KG1 (cell line): ENCODE measurements at places on chromosomes 1 and 21.

GRCh38 chr1:175494011-175494554 lies 249.3 kb downstream of the TNR start:
- DNase-seq = no peak

DNA sequence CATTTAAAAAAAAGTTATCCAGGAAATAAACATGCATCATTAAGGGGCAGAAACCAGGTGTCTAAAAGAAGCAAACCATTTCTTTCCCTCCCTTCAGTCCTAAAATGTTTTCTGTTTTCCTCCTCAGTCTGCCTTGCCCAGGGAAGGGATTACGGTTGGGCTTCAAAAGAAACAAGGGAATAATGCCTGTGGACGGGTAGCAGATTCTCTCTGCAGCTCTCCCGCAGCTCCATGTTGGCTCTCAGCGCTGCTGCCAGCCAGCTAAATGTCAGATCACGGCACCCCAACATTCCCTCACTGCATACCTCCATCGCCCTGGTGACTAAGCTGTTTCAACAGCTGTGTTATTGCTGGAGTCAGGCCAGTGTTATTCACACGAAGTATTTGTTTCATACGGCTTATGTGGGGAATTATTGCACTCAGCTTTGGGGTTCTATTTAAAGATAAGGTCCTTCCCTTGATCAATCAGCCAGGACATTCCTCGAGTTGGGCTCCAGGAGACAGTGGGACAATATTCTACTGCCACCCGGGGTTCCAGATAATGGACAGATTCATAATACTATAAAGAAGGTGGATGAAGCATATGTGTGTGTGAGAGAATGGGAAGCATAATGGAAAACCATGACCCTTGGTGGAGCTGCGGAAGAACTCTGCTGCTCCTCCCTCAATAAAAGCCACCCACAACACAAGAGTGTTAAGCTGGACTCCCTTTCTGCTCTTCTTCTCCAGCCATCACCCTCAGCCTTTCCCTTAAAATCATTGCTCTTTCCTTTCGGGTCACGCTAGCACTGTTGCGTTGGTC lies 58.2 kb downstream of the WLS start:
- DNase-seq = no peak

GRCh38 chr1:12019858-12020509 lies 686 bp downstream of the MIIP start:
- DNase-seq = no peak

- no peak for DNase-seq
Observed at GRCh38 chr1:113913312-113913668, 8.2 kb downstream of the DCLRE1B start.

GRCh38 chr1:165697881-165698760 lies at the start of gene ALDH9A1:
ALDH9A1 (minus strand) TSS chr1:165698562; CDS start chr1:165698558, 4 bp downstream.
- DNase-seq = peak; percentile 77

- no peak for DNase-seq
Observed at GRCh38 chr1:8389958-8390535, 72.1 kb downstream of the SLC45A1 start.

DNA sequence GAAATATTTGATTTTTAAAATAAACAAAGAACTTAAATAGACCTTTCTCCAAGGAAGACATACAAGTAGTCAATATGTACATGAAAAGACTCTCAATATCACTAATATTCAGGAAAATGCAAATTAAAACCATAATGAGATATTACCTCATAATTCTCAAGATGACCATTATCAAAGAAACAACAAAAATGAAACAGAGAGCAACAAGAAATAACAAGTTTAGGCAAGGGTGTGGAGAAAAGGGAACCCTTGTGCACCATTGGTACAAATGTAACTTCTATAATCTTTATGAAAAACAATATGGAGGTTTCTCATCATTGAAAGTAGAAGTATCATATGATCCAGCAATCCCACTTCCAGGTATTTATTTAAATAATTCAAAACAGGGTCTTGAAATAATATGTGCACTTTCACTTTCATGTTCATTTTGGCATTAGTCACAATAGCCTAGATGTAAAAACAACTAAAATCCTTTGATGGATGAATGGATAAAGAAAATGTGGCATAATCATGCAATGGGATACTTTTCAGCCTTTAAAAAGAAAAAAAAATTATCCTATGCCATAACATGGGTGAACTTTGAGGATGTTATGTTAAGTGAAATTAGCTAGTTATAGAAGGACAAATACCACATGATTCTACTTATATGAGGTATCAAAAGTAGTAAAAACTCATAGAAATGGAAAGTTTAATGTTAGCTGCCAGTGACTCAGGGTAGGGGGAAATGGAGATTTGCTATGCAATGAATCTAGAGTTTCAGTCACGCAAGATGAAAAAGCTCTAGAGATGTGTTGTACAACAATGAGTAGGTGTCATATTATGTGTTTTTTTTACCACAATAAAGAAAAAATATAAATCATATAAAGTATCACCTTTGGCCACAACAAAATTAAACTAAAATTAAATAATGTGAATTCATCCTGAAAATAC lies 114.5 kb upstream of the LYPLAL1 start:
- no peak for DNase-seq

GRCh38 chr1:168608796-168609715 lies 32.7 kb downstream of the XCL1 start:
- DNase-seq = no peak

DNA sequence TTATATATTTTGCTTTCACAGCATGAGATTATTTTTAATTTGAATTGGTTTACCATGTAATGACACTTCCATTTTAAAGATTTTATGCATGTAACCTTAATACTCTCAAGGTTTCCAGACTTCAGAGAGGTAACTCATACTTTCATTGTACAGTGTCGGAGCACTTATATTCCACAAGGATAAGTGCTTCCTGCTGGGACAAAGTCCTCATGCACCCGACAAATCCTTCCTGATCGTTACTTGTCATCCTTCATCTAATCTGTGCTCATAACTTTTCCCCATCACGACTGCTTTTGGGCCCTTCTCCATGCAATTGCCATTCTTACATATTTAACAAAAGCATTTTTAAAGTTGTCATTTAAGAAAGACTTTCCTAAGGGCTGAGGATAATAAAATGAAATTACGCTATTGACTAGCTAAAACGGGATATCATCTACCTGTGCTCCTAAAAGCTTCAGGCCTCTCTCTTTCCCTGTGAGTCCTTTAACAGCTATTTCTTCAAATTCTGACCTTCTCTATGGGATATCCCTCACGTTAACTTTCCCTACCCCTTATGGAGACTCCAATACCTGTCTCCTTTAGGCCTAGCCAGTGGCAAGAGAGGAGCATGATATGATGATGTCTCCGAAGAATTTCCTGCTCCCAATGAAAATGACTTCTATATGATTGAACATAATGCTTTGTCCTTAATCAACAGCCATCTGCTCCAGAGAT lies 59.3 kb downstream of the NCAM2 start:
- no peak for DNase-seq

GRCh38 chr1:213977486-213977842 lies 10.3 kb upstream of the PROX1 start:
- DNase-seq = no peak

GRCh38 chr1:3510956-3511250 lies 56.4 kb downstream of the ARHGEF16 start:
- DNase-seq = no peak

- no peak for DNase-seq
Observed at GRCh38 chr1:65866439-65866838, 73.7 kb downstream of the PDE4B start.

DNA sequence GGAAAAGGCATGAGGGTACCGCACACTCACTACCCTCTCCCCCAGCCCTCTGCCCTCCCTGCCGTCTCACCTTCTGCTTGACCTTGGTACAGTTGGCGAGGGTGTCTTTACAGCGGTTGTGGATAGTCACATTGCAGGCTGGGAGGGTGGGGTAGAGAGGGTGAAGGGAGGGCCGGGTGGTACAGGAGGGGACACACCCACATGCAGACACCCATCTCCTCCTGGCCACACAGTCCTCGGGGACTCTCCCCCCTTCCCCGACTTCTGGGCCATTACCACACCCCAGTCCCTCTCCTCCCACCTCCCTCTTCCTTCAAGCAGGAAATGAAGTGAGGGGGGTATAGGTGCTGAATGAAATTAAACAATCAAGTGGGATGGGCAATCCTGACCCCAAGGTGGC lies 11.6 kb downstream of the ARHGEF2 start:
- no peak for DNase-seq

GRCh38 chr1:201054091-201054543 lies 30.6 kb upstream of the KIF21B start:
- DNase-seq = no peak

DNA sequence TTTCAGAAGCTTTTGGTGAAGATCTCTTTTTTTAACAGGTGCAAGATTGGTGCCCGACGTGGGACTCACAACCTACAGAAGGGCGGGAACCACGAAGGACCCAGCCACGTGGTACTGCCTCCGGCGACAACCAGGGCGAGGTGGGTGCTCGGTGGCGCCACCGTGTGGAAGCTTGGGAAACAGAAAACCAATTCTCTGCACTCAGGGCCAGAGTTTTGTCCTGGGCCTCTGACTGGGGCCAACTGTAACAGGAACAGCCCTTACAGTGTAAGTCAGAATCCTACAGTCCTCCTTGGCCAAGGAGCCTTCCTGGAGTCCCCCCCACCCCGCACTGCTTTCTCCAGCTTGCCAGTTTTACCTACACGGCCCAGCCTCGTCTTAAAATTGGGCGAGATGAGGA lies 11.6 kb upstream of the S100A7A start:
- no peak for DNase-seq

GRCh38 chr21:42988236-42988965 lies 14.0 kb downstream of the PKNOX1 start:
- DNase-seq = no peak

GRCh38 chr1:43934101-43934985 lies 742 bp downstream of the ARTN start:
- peak; percentile 31 for DNase-seq

GRCh38 chr1:30981172-30981571 lies 72.6 kb upstream of the SDC3 start:
- DNase-seq = no peak

- no peak for DNase-seq
Observed at GRCh38 chr1:210373878-210374599, 45.3 kb downstream of the HHAT start.

DNA sequence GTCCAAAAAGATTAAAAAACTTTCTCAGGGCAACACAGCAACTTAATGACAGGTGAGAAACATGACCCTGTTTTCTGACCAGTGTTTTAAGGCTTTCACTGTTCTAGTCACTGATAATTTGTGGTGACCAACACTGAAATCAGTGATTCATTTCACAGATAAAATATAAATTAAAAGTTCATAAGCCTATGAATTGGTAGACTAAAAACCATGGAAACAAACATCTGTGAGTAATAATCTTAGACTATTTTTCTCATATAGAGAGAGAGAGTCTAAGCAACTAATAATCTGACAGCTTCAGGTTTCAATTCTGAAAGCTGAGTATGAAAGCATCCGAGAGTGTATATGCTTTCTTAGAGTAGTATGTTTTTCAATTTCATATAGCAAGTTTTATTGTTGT lies 536.9 kb downstream of the ADGRL2 start:
- DNase-seq = no peak

- DNase-seq = no peak
Observed at GRCh38 chr1:58333511-58333910, 213.0 kb downstream of the OMA1 start.

GRCh38 chr1:162381383-162381782 lies at the start of gene C1orf226:
C1orf226 (plus strand) TSS chr1:162381728; CDS start chr1:162381902, 174 bp downstream.
- no peak for DNase-seq

DNA sequence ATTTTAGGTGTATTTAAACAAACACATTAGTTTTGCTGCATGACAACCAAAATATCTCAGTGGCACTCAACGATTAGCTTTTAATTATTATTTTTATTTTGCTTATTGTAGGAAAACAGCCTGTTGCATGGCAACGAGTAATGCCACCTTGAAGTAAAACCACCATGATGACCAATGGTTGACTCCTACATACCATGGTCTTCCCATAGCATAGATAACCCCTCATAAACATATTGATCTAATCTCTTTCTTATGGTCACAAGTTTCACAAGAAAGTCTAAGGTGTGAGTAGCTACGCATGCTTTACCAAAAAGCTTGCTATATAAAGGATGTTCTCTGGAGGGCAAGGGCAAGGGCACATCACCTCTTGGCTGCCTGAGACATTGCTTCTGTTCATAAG lies 61.5 kb upstream of the PTBP2 start:
- DNase-seq = no peak

GRCh38 chr1:116026631-116027030 lies 50.3 kb downstream of the SLC22A15 start:
- DNase-seq = no peak

- DNase-seq = no peak
Observed at GRCh38 chr1:152251391-152251790, 27.4 kb upstream of the HRNR start.

DNA sequence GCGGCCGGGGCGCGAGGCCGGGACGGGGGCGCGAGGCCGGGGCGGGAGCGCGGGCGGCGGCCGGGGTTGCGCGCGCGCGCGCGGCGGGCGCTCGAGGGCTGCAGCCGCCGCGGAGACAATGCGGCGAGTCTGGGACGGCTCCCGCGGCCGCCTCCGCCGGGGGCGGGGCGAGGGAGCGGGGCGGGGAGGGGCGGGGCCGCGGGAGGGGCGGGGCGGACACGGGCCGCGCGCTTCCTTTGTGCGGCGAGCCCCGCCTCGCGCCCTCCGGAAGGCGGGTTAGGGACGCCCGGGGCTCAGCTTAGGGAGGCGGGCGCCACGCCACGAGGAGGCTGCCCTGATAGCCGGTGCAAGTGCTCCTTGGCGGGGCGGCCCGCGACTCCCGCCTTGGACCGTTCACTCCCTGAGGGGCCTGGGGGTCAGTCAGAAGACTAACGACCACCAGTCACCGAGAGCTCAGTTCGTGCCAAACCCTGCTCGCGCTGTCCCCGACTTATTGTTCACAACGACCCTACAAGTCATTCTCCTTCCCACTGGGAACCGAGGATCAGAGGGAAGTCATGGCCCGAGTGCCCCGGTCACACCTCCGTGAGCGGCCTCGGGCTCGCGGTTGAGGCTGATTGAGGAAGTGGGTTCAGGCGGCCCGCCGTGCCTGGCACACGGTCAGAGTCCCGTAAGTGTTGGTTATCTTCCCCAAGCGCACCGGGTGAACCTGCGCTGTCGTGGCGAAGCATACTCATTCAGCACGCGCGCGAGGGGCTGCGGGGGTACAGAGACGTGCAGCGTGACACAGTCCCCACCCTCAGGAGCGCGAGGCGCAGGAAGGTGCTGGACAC lies 29.1 kb upstream of the A3GALT2 start:
- DNase-seq = peak; percentile 72

GRCh38 chr1:23526329-23527041 lies 4.5 kb downstream of the E2F2 start:
- no peak for DNase-seq

DNA sequence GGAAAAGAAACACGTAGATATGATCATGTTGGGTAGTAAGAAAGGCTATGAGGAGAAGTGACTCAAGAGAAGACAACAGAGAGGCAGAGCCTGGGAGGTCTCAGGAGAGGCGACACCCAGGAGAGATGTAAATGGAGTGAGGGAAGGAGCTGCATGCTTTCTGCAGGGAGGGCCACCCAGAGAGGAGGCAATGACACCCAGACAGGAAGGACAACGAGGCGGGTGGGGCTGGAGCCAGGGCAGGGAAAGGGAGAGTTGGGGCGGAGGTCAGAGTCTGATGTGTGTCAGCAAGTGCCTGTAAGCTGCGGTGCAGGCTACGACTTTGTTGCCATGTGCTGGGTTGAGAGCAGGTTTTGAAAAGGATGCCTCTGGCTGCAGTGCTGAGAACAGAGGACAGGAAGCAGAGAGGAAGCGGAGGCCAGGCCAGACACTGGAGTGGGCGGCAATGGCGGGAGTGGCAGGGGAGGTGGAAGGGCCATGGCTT lies 31.3 kb downstream of the SLC1A7 start:
- DNase-seq = no peak

GRCh38 chr1:109266965-109267364 lies 16.0 kb downstream of the PSRC1 start:
- DNase-seq = no peak

- DNase-seq = no peak
Observed at GRCh38 chr1:153429266-153430165, 13.2 kb downstream of the S100A7A start.
